ENCODE measurements at places on chromosomes 2 and 18. TPM values are rescaled to one million over a fixed set of nuclear protein-coding genes. Genes with fewer than 3 reads are reported as not detected.

DNA sequence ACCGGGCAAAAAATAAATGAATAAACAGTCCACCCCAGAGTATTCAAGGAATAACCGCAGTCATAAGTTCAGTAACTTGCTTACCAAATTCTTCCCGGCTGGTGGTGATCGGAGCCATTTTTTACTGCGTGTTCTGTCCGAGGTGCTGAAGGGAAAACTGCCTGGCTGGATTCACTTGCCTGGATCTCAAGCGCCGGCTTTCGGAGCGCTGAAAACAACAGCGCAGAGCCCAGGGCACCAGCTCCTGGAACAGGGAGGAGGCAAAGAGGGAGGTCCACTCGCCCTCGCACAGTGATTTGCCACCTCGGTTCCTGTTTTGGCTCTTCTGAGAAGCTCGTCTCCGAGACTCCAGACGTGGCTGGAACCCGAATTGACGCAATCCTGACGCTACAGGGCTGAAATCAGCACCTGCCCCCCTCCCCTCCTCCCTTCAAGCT is at the start of gene SYT4:
TSS of gene SYT4 (minus strand) at position 327 of the 437 bp plus-strand sequence. CDS start at position 118, 209 bp downstream.
- peak; percentile 33 for DNase-seq

Gene ITGB6
- not detected for total RNA-seq

DNA sequence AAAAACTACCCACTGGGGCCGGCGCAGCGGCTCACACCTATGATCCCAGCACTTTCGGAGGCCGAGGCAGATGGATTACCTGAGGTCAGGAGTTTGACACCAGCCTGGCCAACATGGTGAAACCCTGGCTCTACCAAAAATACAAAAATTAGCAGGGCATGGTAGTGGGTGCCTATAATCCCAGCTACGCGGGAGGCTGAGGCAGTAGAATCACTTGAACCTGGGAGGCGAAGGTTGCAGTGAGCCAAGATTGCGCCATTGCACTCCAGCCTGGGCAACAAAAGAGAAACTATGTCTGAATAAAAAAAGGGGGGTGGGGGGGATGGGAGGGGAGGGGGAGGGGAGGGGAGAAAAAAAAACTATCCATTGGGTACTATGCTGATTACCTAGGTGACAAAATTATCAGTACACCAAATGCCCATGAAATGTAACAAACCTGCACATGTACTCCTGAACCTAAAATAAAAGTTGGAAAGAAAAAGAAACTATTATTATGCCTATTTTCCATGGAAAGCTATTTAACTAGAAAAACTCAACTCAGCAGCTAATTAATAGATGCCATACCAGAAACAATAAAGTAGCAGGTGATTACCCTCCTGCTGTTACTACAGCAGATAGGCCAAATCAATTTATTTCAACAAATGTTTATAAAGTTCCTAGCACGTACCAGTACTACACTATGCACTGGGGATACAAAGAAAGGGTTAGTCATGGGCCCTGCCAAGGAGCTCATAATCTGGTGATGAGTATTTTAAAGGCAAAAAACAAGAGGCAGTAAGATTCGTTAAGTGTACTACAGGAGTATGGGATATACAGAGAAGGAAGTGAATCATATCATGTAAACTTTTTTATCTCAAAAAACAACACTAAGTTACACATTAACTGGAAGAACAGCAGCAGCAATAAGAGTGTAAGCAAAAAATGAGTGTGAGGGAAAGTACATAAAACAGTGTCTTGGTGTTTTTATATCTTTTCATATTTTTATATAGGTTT is 112.8 kb upstream of the SLC39A10 start:
- DNase-seq = no peak

DNA sequence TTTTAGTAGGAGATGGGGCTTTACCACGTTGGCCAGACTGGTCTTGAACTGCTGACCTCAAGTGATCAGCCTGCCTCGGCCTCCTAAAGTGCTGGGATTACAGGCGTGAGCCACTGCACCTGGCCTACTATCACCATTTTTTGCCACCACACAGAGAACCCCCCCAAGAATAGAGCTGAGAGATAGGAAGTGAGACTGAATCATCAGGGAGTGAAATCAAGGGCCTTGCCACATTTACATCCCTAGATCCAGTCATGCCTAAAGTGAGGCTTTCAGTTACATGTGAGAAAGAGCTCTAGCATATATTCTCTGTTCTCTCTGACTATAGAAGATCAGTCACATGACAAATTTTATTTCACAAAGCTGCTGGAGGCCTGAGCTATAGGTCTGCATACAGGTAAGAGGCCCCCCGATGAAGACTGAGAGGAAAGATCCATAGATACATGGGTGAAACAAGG is 28.0 kb upstream of the KCMF1 start:
- DNase-seq = no peak

Gene UPP2
- total RNA-seq = not detected

DNA sequence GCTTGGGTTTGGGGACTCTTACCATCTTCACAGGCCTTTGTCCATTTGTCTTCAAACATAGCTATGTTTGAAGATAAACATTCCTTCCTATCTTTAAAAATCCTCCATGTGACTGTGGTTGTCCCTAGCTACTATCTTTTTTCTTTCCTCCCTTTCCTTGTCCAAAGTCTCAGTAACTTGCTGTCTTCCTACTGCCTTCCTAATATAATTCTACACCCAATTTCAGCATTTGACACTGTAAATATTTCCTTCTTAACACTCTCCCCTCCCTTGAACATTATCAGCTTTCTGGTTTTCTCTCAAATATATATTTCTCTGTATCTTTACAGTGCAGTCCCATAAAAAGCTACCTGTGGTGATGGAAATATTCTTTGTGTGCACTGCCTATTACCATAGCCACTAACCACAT is 5.3 kb upstream of the SP3 start:
- DNase-seq = no peak

Gene FZD7
- total RNA-seq = 103 TPM

DNA sequence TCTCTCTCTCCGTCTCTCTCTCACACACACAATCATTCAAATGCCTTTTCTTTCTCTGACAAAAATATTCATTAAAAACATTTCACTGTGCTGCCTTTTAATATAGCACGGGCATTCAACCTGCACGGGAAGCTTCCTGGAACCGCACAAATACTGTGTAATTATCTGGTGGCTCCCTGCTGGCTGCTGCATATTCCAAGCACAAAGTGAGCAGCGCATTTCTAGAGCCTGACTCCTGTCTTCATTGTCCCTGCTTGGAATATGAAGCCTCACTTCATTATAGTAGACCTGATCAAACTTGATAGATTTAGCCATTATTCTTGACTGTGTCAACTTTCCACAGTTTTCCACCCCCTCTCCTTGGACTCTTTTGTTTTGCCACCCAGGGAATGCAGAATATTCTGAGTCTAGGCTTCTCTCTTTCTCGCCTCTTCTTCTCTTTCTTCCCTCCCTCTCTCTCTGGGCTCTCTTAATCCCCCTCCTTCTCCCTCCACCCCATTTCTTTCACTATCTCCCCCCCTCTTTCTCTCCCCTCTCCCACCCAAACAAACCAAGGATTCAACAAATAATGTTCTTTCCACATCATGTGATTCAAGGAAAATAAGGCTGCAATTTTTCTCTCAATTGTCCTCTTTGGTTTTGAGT is 672.1 kb upstream of the FANCL start:
- DNase-seq = peak; percentile 1

Gene PLA2R1
- 0.89 TPM for total RNA-seq

DNA sequence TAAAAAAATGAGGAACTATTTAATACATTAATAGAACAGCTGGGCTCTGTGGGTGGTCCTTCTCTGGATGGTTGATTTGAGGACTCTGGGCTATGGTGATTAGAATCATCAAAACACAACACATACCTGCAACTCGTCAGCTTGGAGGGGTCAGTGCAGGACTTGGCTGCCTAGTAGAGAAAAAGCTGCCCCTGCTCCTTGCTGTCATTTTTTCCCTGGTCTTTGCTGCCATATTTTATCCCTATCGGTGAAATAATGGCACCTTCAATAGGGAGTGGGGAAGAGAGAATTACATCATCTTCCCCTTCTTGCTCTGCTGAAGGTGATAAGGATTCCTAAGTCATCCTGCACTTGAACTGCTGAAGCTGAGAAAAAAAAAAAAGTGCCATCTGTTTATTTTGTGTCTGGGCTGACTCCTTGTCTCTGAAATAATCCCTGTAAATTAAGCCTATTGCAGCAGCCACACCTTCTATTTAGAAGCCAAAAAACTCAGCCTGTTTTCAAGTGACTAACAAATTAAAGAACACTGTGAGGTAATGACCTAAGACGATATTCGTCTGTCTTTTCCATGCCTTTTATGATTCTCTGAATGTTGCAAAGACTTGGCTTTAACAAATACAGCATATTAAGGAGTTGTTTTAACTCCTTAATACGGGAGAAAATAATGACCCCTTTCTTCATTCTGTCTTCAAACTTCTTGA is 89.3 kb downstream of the ACVR1 start:
- no peak for DNase-seq

Gene GPBAR1
- total RNA-seq = not detected

- no peak for DNase-seq
Measured at GRCh38 chr2:189008555-189009262, 34.5 kb downstream of the COL3A1 start.

GRCh38 chr18:45248240-45248903 is 366.9 kb upstream of the SLC14A2 start:
- no peak for DNase-seq
